ENCODE measurements at places on chromosomes 1 and 21.

GRCh38 chr1:206447422-206447765 is 22.9 kb upstream of the IKBKE start:
- no peak for DNase-seq

DNA sequence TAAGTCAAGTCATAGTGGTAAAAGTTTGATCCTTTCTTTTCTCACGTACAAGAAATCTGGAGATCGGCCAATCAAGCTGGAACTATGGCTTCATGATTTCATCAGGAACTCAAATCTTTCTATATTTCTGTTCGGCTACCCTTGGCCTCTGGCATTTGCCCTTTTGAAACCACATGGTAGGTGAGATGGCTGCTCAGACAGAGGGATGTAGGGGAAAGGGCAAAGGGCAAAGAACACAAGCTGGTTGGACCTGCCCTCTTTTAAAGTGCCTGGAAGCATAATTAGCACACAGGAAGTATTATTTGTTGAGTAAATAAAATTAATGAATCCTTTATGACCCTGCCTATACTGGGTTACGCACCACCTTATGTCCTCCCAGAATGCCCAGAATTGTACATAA is 11.5 kb upstream of the RGS1 start:
- DNase-seq = no peak

DNA sequence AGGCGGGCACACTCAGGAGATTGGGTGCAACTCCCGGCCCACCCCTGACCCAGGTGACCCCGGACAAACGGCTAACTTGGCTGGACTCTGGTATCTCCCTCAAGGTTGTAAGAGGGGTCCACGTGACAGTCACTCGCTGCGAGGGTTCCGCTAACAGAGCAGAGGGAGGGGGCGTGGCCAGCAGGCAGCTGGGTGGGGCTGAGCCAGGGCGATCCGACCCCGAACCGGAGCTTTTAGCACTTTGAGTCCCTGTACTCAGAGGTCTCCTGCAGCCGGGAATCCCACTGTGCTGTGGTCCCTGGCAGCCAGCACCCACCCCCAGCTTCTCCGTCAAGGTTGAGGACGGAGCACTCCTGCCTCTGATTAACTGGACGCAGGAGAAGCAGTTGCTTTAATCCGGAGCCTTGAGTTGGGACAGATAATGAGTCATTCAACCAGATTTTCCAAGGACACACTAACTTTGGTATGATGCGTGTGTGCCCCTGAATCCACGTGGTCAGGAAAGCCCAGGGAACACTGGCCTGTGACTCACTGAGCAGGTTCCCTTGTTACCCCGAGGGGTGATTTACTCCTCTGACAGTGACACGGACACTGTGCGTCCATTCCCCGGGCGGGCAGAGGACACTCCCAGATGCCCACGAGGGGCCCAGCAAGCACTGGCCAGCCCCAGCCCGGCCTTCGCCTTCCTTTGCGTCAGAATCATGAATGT is 16.8 kb downstream of the TRPM2 start:
- peak; percentile 14 for DNase-seq

GRCh38 chr1:229893762-229894444 is 173.1 kb upstream of the GALNT2 start:
- DNase-seq = no peak

DNA sequence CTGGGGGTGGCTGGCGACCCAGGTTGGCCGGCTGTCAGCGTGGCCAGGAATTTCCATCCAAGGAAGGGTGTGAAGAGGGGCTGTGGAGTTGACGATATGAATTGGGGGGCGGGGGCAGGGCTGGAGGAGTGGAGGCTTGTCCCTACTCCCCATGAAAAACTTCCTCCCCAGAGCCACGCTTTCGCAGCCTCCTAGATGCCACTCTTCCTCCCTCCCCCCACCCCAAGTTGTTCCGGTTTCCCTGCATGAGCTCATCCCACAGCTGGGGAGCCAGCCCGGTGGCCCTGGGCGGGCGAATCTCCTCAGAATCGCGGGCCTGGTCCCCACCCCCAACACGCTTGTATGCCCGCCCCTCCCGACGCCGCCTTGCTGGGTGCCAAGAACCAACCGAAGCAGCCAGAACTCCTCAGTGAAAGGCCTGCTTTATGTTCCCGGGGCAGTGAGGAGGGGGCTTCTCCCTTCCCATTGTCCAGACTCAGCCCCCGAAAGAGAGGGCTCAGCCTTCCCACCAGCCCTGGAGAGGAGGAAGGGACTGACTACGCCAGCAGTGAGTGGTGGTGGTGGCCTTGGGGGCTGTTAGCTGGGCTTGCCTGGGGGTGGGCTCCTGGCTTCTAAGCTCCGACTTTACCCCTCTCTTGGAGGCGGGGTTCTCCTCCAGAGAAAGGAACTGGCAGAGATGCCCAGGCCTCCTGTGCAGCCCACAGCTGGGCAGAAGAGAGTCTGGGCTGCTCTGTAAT is 1.8 kb upstream of the CSMD2 start:
- DNase-seq = no peak

- no peak for DNase-seq
These were observed 10.4 kb upstream of the NEK2 start for GRCh38 chr1:211685823-211686222.

DNA sequence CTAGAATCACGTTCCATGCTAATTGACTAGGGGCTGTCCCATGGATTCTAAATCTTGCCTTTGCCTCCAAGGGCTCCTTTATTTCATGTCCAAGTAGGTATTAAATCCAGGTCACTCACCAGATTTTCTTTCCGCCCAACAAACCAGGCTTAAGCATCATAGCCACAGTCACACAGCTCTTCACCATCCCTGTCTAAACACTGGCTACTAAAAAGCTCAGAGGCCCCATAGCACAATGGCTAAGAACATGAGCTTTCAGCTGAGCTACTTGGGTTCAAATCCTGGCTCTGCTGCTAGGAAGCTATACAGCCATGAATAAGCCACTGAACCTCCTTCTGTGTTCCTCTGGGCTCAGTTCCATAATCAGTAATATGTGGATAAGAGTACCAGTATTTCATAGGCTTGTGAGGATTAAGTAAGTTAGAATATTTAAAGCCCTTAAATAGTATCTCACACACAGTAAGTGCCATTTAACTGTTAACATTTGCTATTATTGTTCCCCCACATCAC is 277.2 kb upstream of the GJB5 start:
- DNase-seq = no peak

DNA sequence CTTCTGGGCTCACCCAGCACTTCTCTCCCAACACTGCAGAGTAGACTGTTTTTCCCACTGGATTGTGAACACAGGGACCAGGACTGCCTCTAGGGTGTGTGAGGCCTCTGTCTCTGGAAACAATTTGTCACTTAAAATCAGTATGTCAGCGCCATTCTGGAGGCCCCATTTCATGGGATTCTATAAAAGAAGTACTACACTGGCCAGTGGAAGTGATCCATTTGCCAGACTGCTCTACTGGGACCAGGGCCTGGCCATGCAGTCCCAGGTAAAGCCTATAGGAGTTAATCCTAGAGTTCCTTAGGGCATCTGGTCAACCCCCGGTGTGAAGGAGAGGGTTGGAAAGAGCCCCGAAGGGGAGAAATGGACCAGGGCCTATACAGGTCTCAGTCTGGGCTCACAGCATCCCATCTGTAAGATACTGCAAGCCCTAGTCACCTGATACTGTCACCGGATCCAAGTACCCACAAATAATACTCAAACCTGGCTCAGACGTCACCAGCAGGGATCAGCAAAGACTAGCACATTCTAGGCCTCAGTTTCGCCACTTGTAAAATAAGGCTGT is 245.0 kb downstream of the FOXD2 start:
- DNase-seq = no peak

DNA sequence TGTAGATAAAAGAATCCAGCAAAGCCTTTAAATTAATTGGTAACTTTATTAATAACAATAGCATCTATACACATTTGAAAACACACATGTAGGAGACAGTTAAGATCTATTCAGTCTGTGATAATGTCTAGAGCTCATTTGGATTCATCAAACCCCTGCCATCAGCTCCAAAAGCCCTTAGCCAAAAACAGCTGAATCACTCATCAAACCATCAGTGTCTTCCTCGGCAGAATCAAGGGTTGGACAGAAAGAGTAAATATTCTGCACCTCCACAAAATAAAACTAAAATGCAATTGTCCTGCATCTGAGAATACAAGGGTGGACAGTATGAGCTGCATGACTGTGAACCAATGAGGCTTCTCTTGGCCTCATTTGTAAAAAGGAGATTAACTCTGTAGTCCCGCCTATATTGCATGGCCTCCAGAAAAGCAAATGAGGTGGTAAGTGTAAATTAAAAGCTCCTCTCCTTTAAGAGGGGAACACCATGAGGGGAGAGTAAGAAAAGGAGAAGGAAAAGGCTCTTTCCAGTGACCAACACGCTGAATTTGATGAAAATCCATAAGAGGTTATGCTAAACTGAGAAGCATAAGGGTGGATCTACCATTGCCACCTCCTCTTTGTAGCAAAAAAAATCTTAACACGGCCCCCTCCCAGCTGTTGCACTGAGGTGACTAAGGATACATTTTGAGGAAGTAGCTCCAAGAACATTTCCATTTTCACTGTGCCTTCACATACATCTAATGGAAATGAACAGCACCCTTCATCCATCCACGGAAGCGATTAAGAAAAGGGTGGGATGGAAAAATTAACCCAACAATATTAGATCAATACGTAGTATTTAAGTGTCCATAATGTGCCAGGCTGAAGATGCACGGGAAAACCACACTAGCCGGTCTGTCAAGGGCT is 14.7 kb upstream of the BOLA1 start:
- peak; percentile 86 for DNase-seq

- peak; percentile 41 for DNase-seq
These were observed 98.5 kb downstream of the LMX1A start for GRCh38 chr1:165257969-165258459.

- no peak for DNase-seq
These were observed 288.3 kb upstream of the SGIP1 start for GRCh38 chr1:66245691-66246090.

GRCh38 chr1:9413877-9414213 is 121.2 kb downstream of the SPSB1 start:
- no peak for DNase-seq

DNA sequence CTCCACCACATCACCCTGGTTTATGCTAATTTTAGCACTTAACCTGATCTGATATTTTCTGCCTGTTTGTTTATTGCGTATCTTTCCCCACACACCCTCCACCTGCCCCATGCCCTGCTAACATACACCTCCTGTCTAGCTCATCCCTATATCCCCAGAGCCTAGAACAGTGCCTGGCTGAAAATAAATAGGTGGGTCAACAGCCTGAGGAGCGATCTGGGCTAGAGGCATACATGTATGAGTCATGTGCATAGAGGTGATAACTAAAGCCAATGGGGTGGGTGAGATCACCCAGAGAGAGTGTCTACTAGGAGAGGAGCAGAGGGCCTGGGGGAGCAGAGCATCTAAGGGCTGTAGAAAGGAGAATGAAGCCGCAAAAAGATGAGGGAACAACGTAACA is 2.7 kb downstream of the HTR1D start:
- no peak for DNase-seq

DNA sequence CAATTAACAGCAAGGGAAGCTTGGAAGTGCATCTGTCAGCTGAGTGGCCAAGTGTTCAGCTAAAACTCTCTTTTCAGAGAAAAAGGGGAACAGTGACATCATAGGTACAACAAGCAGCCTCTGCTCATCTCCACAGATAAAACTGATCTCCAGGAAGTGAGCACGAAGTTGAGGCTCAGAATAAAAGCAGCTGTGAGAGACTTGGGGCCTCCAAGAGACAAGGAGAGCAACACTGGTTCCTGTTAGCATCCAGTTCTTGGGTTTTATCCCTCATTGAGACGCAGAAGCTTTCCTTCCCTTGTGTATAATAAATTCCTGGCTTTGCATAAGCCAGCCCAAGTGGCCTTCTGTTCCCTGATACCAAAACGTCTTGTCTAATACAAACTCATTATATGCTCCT is 20.0 kb upstream of the CNN3 start:
- DNase-seq = no peak

- peak; percentile 68 for DNase-seq
These were observed 31.6 kb upstream of the IL20 start for GRCh38 chr1:206833801-206834200.

All from inflammatory macrophage treated with lipopolysaccharide for 4 hours (primary cell).